ENCODE measurements at places on chromosomes 3 and 15.
A peak's percentile ranks its signal among the peaks of the same experiment; 100 is the strongest.

- DNase-seq, result no peak
Measured at GRCh38 chr3:44414517-44415090, 62.9 kb downstream of the ZNF445 start.

GRCh38 chr3:65871305-65872141 is 167.2 kb downstream of the MAGI1 start:
- no peak for DNase-seq

- DNase-seq, result no peak
Measured at GRCh38 chr3:13218541-13218908, 145.3 kb upstream of the IQSEC1 start.

DNA sequence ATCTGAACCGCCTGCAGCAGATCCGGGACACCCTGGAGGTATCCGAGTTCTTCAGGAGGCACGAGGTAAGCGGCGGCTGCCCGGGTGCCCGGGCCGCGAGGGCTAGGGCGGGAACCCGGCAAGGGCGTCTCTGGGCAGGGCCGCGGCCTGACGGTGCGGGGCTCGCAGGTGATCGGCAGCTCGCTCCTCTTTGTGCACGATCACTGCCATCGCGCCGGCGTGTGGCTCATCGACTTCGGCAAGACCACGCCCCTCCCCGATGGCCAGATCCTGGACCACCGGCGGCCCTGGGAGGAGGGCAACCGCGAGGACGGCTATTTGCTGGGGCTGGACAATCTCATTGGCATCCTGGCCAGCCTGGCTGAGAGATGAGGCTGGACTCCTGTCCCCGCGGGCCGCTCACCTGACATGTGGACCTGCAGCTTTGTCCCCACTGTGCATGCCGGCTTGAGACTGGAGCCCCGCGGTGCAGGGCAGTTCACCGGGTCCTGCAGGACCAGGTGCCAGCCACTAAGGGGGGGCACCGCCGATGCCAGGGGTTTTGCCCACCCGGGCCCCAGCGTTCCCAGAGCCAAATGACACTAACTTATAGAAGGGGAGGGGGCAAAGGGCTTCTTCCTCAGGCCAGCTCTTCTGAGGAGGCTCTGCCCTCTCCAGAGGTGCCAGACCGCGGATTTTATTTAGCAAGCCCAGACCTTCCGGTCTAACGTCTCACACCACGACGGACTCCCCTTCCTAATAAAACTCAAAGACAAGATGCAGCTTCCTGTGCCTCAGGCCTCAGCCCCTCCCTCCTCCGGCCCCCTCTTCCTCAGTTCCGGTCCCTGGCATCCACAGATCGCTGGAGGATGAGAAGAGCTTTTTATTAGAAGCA is 9.4 kb downstream of the ITPKA start:
- DNase-seq, result no peak

DNA sequence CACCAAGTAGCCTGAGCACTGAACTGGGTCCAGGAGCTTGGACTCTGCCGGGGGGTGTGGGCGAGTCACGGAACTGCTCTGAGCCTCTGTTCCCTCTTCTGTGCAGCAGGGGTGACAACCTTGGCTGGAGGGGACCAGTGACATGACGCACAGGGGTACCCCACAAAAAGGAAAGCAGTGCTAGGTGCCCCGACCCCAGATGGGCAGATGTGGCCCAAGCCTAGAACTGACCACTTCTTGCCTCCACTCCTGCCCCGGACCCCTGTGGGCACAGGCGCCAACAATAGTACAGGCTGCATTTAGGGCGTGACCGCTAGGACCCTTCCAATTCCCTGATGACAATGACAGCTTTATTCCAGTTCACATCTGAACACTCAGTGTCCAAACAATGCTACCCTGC is 255.9 kb upstream of the LYSMD4 start:
- DNase-seq, result no peak

DNA sequence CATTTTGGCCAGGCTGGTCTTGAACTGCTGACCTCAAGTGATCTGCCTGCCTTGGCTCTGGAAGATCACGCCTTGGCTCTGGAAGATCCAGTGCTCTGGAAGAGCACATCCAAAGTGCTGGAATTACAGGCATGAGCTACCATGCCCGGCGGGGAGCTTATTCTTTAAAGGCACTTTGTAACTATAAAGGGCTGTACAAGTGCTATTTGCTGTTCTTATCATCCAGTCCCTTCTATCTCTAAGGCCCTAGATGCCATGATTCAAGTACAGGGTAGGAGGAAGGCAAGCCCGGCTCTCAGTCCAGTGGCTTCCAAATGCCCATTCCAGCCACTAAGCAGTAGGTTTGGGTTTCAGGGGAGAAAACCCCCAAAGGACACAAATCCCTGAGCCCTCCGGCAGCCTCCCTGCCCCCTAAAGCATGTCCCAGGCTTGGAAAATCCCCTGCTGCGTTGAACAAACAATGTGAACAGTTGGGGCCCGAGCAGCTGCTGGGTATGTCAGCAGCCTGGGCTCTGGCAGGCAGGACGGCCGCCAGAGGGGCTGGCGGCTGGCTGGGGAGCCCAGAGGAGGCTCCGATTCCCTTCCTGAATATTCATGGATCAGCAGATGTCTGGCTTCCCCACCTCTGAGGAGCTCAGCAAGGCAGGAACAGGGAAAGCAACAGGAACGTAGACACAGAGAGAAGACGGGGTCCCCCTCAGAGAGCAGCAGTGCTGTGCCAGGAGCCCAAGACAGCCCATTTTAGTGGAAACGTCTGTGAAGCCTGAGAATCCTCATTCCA is 7.7 kb downstream of the IGDCC4 start:
- no peak for DNase-seq

DNA sequence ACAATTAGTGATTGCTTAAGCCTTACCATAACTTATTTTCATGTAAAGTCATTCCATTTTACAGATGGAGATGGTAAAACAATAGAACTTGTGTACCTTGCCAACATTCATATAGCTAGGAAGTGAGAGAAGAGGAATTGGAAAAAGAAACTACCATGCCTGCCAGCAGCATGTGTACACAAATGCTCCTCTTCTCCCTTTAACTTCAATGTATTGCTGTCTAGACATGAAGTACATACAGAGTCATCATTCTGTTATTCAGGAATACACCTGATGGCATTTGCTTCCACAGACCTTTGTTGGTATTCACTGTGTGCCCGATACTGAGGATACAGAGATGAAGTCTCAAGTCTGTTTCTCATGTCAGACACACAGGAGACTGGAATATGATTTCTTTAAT is 7.1 kb upstream of the TMEM207 start:
- no peak for DNase-seq

- DNase-seq, result peak; percentile 87
Measured at GRCh38 chr3:169772305-169772896, 795 bp upstream of the MYNN start.

GRCh38 chr3:37243820-37244748 is 69.7 kb upstream of the LRRFIP2 start:
- no peak for DNase-seq

DNA sequence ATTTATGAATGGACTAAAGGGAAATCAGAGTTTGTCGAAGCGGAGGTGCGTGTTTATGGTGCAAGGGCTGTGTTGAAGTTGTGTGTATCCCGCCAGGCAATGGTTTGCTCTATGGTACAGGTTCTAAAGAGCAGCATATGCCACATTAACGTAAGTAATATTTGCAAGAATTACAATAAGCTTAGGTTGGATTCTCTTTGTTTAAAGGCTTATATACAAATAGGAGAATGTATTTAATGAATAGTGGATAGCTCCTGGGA is 800 bp downstream of the EPHA3 start:
- no peak for DNase-seq

DNA sequence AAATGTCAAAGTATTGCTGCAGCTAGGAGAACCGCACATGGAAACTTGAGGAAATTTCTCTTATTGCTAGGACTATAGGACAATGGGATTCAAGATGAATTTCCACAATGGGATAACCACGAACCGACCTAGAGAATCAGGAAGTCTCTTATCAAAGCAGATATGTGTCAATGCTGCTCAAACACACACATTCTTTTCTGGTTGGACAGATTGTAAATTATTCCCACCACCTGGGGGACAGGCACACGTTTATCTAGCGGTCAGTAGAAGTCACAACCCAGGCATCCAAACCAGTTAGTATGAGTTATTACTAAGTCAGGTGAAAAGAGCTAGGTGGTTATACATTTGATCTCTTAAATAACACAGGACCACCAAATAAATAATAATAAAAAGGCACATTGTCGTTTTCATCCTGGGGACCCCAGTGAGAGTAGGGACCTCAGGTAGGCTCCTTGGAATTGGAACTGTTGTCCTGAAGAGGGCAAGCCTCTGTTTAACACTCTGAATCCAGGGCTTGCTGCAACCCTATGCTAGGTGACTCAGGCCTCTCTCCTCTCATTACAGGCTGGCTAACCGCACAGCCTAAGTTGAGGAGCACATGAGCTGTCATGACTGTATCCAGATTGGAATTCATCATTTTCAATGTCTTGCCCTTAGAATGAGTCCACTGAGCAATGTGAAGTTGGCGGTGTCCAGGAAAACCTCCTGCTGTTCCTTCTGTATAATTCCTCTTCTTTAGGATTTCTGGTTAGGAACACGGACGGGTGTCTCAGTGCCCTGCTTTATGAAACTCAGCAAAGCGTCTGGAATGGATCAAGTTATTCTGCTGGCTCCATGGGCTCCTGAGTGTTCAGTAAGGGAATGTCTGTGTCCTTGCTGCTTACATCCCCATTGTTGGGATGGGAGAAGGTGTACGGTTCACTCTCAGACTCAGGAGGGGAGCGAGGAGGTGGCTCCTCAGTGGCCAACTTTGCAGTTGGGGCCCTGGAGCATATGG is 59.0 kb downstream of the CLEC3B start:
- no peak for DNase-seq

- DNase-seq, result no peak
Measured at GRCh38 chr3:188962253-188963247, 209.2 kb upstream of the TPRG1 start.

DNA sequence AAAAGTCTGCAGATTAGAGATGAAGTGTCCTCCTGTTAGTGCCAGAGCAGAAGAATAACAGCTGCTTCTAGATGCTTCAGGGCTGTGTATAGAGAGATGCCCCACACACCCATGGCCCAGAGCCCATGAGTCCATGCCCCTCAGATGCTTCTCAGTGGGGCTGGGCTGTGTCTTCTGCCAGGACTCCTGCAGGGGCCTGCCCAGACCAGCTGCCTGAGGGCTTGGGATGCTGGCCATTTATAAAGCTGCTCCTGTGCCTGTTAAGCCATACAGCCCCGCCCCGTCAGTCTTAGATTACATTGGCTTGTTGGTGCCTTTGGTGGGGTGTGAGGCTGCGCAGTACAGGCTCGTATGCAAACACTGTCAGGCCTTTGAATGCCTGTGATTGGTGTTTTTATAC is 318.0 kb upstream of the CTDSPL start:
- DNase-seq, result no peak

- no peak for DNase-seq
Measured at GRCh38 chr3:169510693-169511010, 152.9 kb downstream of the MECOM start.

DNA sequence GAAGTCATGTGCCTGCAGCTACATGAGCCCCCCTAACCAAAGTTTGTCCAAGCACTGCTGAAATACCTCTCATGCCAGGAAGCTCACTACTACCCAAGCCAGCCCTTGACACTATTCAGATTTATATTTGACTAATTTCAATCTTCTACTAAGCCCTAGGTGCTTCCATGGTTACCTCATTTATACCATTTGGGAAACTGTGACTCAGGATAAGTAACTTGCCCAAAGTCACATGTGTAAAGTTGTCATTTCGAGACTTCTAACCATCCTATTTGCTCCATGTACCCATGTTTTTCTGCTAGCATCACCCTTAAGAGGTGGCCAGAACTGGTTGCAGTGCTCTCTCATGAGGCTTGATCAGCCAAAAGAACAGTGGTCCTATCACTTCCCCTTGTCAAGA is 20.7 kb upstream of the TIMP4 start:
- no peak for DNase-seq

DNA sequence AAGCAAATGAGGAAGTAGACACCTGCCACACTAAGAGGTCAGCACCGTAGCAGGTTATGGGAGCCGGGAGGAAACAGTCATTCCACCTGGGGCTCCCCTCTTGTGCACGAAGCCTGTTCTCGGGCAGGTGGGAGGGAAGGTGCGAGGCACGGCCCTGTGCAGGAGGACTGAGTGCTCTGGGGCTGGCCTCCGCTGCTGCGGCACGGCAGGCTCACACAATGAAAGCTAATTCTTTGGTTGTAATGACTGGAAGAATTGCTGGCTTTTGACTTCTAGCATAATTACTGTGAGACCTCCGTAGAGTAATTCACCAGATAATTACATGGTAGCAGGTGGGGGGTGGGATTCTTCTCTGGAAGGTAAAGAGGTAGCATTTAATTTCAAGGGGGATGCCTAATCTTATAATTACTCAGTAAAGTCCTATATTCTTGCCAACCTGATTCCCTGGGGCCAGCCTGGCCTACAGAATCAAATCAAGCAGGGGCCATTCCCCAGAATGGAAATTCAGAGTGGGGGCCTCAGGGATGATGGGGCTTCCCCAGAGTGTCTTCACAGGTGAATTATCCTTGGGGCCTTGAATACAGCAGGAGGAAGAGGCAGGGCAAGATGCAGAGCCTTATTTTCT is 129.1 kb downstream of the TPRA1 start:
- no peak for DNase-seq

- DNase-seq, result no peak
Measured at GRCh38 chr3:112653209-112653871, 12.4 kb upstream of the CCDC80 start.

DNA sequence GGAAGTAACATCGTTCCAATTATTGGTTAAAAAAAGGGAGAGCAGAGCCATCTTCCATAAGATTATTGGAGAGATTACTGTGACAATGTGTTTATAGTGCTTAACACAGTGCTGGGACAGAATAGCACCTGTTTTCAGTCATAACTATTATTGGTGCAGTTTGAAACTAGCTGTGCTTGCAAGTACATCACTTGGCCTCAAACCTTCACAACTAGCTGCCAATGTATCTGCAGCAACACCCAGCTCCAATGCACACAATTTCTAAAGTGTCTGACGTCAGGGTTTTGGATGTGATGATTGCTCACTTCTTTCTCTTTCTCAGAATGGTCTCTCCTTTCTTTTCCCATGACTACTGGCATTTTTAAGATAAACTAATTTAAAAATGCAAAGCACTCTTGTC is 246.2 kb downstream of the SV2B start:
- DNase-seq, result no peak

- no peak for DNase-seq
Measured at GRCh38 chr3:145892869-145893268, 268.1 kb downstream of the PLOD2 start.

DNA sequence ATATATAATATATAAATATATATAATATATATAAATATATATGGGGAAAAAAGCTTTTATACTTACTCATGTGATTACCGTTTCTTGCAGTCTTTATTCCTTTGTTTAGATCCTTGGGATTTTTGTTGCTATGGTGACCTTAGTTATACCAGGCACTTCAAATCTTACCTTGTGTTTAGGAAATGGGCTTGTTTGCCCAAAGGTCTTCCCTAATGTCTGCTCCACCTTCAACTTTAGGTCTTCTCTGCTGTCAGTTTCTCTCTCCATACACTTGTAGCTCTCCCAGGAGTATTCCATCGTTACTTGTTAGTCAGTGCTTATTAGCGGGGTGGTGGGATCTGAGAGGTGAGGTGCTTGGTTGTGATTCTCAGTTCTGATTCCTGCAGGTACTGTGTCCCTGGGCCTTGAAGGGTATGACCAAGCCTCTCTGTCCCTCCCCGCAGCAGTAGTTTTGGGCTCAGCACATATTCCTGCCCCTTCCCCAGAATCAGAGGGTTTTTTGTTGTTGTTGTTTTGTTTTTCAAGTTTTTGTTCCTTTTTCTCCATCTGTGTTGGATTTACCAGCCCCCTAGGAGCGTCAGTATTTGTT is 9.6 kb upstream of the LAMP3 start:
- no peak for DNase-seq

- DNase-seq, result no peak
Measured at GRCh38 chr3:134039161-134039862, 9.6 kb upstream of the SLCO2A1 start.
